ENCODE measurements at places on chromosomes 6 and 20.
A peak's percentile ranks its signal among the peaks of the same experiment; 100 is the strongest.

DNA sequence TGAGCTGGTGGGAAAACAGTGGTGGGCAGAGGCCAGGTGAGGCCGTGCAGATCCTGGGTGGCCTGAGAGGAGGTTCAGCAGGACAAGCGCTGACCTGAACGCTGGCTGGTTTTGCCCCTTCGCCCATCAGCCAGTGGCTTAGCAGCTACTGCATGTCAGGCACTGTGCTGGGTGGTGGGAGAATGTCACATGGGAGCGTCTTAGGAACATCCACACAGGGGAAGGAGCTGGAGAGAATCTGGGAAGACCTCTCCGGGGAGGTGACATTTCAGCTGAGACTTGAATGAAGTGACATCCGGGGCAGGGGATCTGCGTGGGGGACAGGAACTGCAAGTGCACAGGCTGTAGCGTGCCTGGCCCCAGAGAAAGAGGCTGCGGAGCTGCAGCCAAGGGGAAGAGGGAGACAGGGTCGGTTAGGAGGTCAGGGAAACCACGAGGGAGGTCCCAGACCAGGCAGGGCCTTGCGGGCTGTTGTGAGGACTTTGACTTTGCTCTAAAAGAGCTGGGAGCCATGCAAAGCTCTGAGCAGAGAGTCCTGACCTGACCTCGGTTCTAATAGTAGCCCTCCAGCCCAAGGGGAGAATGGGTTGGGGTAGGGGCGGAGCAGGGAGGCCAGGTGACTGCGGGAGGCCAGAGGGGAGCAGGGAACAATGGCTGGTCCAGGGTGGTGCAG, 156.8 kb upstream of the PTPN1 start:
- DNase-seq, result no peak

- no peak for DNase-seq
Measured at GRCh38 chr20:25274891-25275812, 27.3 kb downstream of the PYGB start.

GRCh38 chr20:59365611-59366285, 65.3 kb downstream of the EDN3 start:
- DNase-seq, result no peak

- DNase-seq, result no peak
Measured at GRCh38 chr6:70709826-70710225, 42.1 kb downstream of the SMAP1 start.

DNA sequence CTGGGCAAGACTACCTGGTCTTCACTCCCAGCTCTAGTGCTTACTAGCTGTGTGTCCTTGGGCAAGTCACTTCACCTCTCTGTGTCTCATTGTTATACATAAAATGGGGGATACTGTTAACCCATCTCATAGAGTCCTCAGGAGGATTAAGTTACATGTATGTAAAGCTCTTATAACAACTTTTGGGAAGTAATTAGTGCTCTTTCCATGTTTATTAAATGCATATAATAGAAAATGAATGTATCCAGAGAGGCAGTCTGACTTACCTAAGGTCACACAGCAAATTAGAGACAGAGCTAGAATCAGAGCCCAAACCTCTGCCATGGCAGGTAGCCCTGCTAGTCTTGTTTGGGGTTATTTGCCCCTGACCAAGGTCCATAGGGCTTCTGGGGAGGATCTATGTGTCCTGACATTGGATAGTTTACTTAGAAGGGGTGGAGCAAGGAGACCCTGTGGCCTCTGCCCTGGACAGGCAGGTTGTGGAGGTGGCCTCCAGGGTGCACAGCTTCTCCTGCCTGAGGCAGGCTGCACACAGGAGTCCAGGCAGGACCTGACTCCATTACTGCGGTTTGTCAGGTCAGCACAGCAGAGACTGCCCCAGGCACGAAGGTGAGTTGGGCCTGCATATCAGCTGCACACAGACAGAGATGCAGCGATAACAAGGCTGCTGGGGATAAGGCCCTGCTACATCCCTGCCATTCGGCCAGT, 8.4 kb upstream of the MAPK13 start:
- DNase-seq, result no peak

- DNase-seq, result no peak
Measured at GRCh38 chr6:39530201-39530759, 194.9 kb downstream of the KIF6 start.

DNA sequence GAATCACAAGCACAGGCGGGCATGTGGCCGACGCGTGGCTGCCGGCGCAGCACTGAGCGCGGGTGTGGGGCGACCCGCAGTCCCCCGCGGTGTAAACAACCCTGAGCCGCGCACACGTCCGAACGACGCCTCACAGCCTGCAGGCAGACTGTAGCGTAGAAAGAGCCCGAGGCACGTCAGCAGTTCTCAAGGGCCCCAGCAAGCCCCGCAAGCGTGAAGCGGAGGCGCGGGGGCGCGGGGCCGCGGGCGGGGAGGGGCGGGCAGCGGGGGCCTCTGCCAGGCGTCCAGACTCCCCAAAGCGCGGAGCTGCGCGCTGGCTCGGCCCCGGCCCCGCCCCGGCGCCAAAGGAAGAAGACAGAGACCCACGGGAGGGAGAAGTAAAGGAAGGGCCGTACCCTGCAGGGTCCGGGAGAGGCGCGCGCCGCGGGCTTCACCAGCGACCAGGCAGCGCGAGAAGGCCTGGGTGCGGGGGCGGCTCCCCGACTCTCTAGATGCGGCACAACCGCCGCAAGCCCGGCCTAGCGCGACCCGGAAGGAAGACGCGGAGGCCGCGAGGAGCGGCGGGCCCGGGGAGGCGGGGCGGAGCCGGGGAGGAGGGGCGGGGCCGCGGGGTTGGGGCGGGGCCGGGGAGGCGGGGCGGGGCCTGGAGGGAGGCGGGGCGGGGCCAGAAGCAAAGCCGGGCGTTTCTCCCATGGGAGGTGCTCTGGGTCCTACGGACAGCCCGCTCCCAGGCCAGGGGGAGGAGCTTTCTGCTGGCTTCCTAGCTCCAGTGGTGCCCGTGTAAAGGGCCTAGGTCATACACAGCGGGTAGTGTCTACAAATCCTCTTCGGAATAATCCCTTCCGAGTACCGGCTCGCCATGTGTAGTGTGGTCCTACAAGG, at the start of gene FBXL4:
Gene FBXL4 (minus strand): TSS at position 536 of the 882 bp plus-strand sequence. CDS start 20,958 bp downstream, outside the sequence.
- DNase-seq, result peak; percentile 75

- no peak for DNase-seq
Measured at GRCh38 chr20:19344341-19344740, 131.9 kb downstream of the SLC24A3 start.

DNA sequence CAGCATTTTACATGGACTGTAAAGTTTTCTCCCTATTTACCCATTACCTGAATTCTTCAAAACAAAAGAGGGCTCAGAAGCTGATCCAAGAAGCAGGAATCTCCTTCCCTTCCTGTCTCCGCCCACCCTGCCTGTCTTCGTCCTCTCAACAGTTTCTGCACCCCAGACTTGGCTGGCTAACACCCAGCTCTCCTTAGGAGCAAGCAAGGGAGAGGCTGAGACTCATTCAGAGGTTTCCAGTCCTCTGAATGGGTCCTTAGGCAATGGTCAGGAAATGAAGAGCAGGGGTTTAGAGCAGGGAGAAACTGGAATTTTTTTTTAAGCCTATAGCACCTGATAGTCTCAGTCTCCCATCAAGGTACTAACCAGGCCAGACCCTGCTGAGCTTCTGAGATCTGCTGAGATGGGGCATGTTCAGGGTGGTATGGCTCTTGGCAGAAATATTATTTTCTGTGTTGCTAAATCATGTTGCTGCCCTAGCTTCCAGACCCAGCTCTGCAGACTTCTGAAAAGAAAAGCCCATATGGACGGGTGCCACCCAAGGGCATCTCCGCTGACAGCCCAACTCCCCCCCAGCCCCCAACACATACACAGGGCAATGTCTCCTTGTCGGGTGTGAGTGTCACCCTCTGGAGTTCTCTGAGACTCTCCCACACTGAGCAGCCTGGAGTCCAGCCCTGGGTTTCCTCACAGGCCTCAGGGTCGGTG, 74.6 kb upstream of the CD93 start:
- DNase-seq, result no peak

DNA sequence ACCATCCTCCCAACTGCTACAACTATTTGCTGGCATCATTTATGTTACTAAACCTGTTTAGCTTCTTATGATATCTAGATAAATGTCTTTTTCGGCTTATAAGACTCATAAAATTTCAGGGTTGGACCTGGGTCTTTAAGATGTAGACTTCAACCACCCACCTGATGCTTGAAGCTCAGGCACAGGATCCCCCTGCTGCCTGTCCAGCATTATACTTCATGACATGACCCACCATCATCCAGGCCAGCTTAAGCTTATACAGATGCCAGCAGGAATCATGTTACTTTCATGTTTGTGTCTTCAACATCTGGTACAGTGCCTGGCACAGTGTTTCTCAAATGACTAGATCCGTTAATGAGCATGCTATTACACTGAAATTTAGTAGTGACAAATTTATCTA, 47.4 kb downstream of the SLC17A5 start:
- no peak for DNase-seq

DNA sequence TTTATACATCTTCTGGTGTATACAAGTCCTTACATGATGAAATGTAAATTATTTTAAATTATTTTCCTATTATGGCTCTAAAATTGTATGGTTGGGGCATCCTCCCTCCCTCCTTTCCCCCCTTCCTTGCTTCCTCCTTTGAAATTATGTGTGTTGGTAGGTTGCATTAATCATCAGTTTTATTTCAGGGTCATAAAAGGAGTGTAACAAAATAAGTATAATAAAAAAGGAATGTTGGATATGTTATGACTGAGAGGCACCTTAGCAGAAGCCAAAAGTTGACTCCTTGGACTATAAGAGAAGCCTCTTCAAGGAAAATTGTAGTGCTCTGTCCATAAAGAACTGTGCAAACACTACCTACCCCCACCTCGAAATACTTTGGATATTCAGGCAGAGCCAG, 46.6 kb upstream of the PTPRK start:
- DNase-seq, result no peak

GRCh38 chr6:141354191-141354955, 778.4 kb upstream of the GJE1 start:
- DNase-seq, result no peak

GRCh38 chr6:118280210-118280609, 267.9 kb upstream of the PLN start:
- no peak for DNase-seq

Data from stimulated activated CD4-positive, alpha-beta T cell treated with anti-CD3 and anti-CD28 coated beads, Interleukin-1b, Interleukin-23, amount 100 ng/mL, for 4 hours (primary cell).